ENCODE measurements at places on chromosomes 1 and 21. TPM values are rescaled to one million over a fixed set of nuclear protein-coding genes. Genes with fewer than 3 reads are reported as not detected.

GRCh38 chr1:53979712-53980450 lies 33.7 kb downstream of the LRRC42 start:
- DNase-seq, result no peak

GRCh38 chr1:219339466-219339865 lies 165.8 kb downstream of the LYPLAL1 start:
- DNase-seq, result no peak

DNA sequence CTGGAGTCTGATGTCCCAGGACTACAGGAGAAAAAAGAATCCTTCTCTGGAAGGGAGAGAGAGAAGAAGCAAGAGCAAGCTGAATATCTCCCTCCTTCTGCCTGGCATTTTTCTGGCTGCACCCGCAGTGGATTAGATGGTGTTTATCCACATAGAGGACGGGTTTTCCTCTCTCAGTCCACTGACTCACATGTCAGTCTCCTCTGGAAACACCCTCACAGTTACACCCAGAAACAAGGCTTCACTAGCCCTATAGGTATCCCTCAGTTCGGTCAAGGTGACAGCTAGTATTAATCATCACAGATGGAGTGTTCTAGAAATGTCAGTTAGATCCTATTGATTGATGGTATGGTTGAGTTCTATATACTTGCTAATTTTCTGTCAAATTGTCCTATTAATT lies 87.9 kb downstream of the RHOU start:
- DNase-seq, result no peak

DNA sequence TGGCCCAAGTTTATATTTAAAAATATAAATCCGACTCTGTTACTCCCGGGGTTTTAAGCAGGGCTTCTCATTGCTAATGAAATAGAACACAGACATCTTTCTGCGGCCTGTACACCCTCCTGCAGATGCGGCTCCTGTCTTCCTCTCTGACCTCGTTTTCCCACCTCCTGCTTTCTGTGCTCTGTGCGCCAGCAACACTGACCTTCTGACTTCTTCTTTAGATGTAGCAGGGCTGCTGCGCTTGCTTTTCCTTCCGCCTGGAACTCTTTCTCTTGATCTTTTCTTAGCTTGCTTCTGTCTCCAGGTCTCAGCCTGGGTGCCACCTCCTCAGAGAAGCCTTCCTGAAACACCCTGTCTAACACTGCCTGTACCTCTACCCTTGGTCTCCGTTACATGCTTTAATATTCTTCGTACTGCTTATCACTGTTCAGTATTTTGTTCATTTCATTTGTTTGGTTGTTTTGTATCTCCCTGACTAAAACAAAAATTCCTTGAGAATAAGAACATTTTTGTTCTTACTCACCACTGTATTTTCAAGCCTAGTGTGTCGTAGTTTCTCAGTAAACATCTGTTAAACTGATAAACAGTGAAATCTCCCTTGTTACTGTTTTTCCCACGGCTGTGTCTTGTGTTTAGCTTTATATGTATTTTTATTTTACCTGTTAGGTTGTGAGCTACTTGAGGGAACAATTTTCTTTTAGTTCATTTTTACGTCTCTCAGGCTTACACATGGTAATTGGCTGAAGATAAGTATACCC lies 79.0 kb downstream of the ST3GAL3 start:
- no peak for DNase-seq

DNA sequence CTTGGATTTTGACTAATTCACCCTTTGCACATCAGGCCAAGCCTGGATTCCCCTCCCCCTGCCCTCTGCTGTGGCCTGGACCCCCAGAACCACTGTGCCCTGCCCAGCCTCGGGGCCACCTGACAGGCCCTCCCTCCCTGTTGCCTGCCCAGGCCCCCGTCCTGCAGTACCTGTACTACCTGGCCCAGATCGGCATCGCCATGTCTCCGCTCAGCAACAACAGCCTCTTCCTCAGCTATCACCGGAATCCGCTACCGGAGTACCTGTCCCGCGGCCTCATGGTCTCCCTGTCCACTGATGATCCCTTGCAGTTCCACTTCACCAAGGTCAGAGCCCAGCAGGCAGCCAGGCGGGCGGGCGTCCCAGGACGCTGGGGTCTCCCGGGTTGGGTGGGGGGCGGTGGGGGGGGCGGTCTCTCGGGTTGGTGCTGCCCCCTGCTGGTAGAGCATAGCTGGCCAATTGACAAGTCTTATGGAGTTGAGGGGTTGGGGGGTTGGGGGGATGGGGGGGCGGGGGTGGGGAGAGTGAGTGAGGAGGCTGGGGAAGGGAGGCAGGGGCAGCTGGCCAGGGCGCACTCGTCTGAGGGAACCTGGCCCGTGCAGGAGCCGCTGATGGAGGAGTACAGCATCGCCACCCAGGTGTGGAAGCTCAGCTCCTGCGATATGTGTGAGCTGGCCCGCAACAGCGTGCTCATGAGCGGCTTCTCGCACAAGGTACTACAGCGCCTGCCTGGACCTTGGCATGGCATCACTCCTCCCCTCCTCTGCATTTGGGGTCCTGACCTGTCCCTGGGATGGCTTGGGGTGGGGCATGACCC lies 10.7 kb downstream of the AMPD2 start:
- no peak for DNase-seq

DNA sequence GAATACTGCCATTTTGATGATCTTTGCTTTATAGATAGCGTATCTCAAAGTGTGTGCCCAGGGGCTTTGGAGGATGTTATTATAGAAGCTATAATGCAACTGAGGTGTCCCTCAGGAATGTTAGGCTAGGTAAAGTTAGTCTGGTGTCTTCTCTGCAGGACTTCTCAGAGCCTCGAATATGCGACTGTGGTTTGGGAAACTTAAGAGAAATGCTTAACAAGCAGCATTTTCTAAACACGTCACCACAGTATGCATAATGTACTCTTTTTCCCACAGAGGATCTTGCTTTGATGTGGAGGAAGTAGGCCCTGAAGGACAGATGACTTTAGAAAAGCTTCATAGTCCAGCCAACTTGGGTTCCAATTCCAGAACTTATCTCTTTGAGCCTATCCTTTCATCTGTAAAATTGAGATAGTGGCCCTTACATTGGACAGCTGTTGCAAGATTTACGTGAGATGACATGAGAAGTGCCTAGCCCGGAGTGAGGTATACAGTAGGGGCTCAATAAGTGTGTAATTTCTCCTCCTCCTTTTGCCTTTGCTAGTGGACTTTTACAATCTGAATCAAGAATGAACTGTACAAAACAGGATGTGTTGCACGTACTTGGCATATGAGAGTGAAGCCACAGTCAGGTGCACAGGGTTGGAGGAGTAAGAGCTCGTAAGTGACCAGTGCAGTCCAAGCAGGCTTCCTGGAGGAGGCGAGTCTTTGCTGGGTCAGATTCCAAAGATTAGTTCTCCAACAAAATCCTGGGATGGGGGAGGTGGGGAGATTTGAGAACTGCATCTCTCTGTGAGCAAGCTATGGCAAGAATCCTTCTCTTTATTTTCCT lies 29.7 kb upstream of the TRABD2B start:
- DNase-seq, result no peak

- no peak for DNase-seq
These were observed 181.4 kb upstream of the ETV3 start for GRCh38 chr1:157319567-157319966.

Gene CPTP
- total RNA-seq, result 23.5 TPM

Gene GNG4
- 3.4 TPM for total RNA-seq

All from G401 (cell line).